ENCODE measurements at places on chromosomes 6 and 20.

DNA sequence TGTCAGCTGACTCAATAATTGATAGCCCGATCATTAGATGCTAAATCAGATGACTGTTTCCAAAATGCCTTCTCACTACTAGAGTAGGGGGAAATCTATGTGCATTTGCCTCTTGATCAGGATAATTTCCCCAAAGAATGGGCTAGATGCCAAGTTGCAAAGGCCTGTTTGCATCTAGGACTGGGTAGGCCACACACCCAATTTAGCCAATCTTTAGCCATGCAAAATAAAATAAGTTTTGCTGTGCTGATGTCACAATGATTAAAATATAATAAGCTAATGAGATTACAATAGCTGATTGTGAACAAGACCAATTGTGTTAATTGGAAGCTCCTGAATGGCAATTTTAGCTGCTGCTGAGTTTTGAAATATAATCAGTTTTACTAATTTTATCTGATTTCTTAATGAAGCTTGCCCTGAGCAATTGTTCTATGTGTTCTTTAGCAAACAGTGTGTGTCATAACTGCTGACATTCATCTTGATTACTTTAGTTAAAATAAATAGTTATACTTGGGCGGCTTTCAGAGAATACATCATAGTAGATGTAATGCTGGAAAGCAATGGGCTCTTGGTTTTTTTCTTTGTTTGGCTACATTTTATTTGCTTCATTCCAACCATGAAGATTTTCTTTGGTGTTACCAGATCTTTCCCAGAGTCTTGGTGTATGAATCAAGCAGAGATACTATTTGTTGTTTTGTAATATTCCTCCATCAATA lies 973.2 kb upstream of the SLC35B3 start:
- DNase-seq: no peak

DNA sequence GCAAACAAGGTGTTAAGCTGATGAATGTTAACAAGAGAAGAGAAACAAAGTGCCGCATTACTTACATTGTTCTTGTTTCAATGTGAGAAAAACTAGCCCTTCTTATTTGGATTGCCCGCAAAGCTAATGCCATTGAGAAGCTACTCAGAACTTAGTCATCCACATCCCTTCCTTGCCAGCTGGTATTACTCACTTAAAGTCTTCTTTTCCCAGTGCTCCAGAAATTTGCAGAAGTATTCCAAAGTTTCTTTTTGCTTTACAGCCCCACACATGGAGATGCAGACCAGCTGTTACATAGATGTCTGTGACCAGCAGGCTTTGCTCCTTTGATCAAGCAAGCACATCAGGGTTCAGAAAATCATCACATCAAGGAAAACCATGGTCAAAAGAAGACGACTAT lies 529.0 kb downstream of the TBC1D32 start:
- no peak for DNase-seq

GRCh38 chr6:39353698-39354315 lies 31.3 kb upstream of the KCNK16 start:
- no peak for DNase-seq

DNA sequence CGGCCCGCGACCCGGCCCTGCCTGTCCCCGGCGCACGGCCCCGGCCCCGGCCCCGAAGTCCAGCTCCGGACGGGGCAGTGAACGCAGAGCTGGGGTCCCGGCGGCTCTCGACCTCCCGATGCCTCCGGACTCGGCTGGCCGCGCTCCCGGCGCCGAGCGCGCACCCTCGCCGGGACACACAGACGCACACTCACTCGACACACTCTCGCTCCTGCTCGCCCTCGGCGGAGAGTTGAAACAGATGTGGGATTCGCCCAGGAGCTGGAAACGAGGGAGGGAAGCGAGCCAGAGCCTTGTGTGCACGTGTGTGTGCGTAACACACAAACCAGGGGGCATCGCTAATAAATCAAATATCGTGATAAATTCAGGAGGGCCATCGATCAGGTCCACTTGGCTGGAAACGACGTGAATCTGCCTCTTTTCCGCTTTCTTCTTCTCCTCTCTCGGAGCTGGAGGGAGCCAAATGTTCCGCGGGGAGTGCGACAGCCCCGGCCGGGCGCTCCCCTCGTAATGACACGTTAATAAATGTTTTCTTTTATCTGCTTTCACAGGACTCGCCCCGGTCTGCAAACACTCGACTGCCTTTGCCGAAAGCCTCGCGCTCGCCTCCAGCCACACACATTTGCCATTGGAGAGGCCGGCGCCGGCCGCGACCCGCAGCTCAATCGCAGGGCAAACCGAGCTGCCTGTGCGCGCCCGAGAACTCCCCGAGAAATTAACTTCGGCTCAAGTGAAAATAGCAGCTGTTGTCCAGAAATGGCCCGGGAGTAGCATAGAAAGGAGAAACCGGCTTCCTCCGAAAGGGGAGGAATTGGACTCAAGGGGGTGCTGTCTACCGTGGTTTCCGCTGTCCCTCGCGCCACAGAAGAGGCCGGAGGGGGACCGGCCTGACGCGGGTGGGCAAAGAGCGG lies 828 bp upstream of the SULF2 start:
- DNase-seq: peak; percentile 83

DNA sequence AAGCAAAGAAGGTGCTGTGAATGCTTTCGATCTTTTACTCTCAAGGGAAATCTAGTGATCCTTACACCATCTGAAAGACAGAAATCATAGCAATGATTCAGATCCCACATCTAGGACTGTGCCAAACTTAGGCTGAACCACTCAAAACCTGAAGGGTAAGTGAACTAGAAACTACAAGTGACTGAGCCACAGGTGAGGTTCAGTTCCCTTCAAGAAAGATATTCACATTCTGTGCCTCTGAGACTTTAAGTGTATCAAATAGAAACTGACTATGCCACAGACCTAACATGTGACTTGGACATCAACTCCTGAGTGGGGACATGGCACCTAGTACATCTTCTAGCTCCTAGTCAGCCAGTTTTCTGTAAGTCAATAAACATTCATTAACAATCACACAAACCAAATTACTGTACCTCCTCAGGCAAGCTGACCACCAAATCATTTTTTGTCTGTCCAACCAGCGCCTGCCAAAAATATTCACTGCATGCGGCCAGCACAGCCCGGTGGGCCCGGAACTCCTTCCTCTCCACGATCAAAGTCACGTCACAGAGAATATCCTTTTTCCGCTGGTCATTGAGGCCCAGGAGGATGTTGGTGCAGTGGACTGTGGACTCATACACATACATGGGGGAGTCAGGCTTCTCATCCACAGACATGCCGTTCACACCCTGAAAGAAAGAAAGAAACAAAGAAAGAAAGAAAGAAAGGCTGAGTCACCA lies 114.1 kb downstream of the GJA10 start:
- no peak for DNase-seq

DNA sequence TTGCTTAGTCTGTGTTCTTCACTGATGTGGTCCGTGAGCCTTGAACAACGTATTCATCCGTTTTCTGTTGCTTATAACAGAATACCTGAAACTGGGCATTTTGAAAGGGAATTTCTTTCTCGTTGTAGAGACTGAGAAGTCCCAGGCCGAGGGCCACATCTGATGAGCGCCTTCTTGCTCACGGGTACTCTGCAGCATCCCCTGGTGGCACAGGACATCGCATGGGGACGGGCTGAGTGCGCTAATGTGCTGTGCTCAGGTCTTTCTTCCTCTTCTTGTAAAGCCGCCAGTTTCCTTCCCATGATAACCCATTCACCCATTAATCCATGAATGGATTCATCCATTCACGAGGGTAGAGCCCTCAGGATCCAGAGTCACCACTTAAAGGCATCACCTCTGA lies 161.0 kb downstream of the NFATC2 start:
- no peak for DNase-seq

All from AG10803 (cell line).